ENCODE measurements at places on chromosomes 11 and 22. TPM values are rescaled to one million over a fixed set of nuclear protein-coding genes. Genes with fewer than 3 reads are reported as not detected.
A peak's percentile ranks its signal among the peaks of the same experiment; 100 is the strongest.

Gene OR5J2
- total RNA-seq = not detected

Gene OR5B3
- total RNA-seq = not detected

Gene MN1
- 0.18 TPM for total RNA-seq

Gene DPP3
- total RNA-seq = 72.5 TPM

Gene OR51I2
- not detected for total RNA-seq

Gene GLYAT
- not detected for total RNA-seq

- H3K4me1 ChIP-seq = peaks cover 37% of the 10 kb centered on the region
- peak overlapping the region; percentile 88 for H3K4me3 ChIP-seq
- peak; percentile 32 for DNase-seq
- H3K36me3 ChIP-seq = peaks cover 7% of the 10 kb centered on the region
Observed at GRCh38 chr11:130071211-130071712, 1.6 kb downstream of the APLP2 start.

- H3K27ac ChIP-seq = no peak overlapping the region
- no peaks in the 10 kb centered on the region for H3K4me1 ChIP-seq
- H3K27me3 ChIP-seq = peaks cover 46% of the 10 kb centered on the region
- H3K36me3 ChIP-seq = no peaks in the 10 kb centered on the region
- no peak overlapping the region for H3K4me3 ChIP-seq
Observed at GRCh38 chr22:44583061-44583760, 85.2 kb upstream of the RTL6 start.

DNA sequence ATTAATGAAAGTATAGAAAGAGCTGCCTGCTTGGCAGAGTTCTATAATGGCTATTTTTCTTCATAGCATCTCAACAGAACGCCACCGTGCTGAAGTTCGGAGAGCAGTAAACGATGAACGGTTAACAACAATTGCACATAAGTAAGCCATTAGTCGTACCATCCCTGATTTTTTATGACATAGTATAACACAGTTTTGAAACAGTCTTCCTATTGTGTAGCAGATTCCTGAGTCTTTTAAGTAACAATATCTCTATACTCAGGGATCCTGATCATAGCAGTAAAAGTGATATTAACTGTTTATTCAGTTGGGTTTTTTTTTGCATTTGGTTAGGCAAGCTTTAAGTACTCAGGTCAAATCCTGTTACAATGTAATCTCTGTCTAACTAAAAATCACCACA is 8.4 kb downstream of the EMSY start:
- H3K4me3 ChIP-seq = no peak overlapping the region
- H3K4me1 ChIP-seq = peaks cover 18% of the 10 kb centered on the region
- no peak overlapping the region for H3K27ac ChIP-seq
- no peaks in the 10 kb centered on the region for H3K27me3 ChIP-seq
- no peak for DNase-seq

Data from HFFc6 (cell line).